KBM-7 (cell line): ENCODE measurements at places on chromosomes 13 and 19.
A peak's percentile ranks its signal among the peaks of the same experiment; 100 is the strongest.

GRCh38 chr13:71797517-71797916 lies 69.5 kb downstream of the DACH1 start:
- no peak for DNase-seq

GRCh38 chr19:41106177-41106576 lies 8.1 kb upstream of the CYP2F1 start:
- no peak for DNase-seq

- DNase-seq: no peak
Measured at GRCh38 chr19:44521370-44521769, 8.1 kb downstream of the CEACAM20 start.

- DNase-seq: no peak
Measured at GRCh38 chr13:40920826-40921225, 98.3 kb downstream of the ELF1 start.

GRCh38 chr19:40589591-40590429 lies 11.4 kb upstream of the LTBP4 start:
- no peak for DNase-seq

GRCh38 chr19:30231408-30232318 lies 140.5 kb upstream of the ZNF536 start:
- no peak for DNase-seq

DNA sequence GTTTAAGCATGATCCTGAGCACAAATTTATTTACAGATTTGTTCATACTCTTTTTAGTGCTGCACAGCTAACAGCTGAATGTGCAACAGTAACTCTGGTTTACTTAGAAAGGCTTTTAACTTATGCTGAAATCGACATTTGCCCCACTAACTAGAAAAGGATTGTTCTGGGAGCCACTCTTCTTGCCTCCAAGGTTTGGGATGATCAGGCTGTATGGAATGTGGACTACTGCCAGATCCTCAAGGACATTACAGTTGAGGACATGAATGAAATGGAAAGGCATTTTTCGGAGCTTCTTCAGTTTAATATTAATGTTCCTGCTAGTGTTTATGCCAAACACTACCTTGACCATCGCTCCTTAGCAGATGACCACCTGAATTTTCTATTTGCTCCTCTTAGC lies 16.0 kb downstream of the ZNF100 start:
- no peak for DNase-seq

GRCh38 chr19:55626350-55626749 lies 2.0 kb upstream of the ZNF784 start:
- DNase-seq: no peak

- no peak for DNase-seq
Measured at GRCh38 chr19:408902-409515, at the start of gene C2CD4C. TSS of gene C2CD4C (minus strand) at chr19:409147. CDS start at chr19:408361, 786 bp downstream.

DNA sequence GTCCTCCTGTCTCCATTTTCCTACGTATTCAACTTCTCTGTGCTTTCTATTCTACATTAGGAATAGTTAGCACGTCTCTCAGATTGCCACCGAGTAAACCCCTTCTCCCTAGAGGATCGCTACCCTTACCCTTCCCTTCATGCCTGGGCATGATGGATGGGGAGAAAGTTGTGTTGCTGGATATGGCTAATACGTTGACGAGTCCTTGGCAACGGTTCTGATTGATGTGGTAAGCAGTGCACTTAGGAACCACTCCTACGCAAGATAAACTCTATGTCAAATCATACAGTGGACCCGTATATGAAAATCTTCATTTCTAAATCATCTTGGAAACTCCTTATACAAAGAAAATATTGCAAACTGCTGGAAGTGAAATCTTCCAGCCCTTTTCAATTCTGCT lies 224.5 kb downstream of the EFNB2 start:
- no peak for DNase-seq

DNA sequence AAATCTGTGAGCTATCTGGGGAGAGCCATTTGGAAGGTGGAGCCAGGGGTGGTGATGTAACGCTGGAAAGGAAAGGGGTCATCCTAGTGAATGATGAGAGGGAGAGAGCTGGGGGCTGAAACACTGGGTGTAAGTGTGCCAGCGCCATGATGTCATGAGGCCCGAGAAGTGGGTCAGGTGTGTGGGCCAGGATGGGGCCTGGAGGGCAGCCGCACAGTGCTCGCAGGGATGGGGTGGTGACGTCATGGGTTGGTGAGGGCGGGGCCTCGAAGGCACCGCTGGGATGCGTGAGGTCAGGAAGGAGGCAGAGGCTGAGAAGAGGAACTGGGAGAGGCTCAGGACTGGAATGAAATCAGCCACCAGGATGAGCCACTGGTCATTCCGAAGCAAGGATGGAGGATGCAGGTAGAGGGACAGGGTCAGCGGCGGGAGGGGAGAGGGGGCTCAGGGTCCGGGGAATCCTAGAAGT lies 4.4 kb downstream of the CCDC61 start:
- DNase-seq: no peak

- DNase-seq: no peak
Measured at GRCh38 chr13:60617991-60618733, 221.1 kb downstream of the TDRD3 start.

GRCh38 chr13:41587490-41587889 lies 130.1 kb downstream of the RGCC start:
- DNase-seq: no peak

DNA sequence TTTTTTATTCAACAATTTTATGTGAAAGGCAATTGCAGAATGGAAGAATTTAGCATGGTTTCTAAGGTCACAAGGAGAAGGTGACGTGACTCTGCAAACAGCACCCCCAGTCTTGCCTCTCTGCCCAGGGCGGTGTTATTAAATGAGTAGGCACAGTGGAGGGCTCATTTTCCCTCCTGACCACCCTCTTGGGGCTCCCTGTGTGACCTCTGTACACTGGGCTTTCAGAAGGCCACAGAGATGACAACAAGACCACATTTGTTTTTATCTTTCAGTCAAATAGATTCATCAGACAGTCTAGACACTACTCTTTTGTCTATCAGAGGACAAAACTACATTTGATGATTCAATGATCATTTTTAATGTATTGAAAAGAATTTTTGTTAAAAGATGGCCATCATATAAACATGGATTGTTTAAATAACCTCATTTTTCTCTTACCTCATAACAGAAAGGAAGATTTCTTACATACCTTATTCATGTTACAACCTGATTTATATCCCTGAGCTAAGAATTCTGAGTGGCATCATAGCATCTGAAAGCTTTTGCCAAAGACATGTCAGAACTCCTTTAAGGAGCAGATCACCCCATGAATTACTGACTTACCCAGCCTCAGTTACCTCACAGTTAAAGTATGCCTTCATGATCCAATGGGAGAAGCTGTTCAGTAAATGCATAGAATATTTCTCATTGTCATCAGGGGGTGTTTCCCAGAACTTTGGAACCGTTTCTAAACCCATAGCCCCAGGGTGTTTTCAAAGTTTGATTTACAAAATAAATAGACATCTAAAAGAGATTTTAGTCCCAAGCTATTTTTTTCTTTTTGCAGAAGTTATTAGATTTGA lies 184.0 kb upstream of the RFC3 start:
- no peak for DNase-seq

- no peak for DNase-seq
Measured at GRCh38 chr19:42919757-42920079, 2.0 kb upstream of the PSG6 start.

DNA sequence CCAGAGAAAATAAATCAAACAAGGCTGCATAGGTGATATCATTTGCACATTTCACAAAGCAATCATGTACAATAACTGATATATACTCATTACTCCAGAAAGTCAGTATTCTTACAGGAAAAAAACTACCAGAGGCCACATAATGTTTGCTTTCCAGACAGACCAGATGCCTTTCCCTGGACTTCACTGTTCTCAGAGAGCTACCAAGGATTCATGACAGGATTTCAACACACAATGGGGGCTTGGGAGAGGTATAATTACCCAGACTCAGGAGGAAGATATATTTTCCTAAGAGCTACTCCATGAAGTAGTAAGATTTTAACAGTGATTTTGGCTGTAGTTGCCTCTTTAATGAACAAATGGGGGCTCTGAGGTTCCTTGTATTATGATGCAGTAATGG lies 110.0 kb downstream of the FOXO1 start:
- DNase-seq: no peak

DNA sequence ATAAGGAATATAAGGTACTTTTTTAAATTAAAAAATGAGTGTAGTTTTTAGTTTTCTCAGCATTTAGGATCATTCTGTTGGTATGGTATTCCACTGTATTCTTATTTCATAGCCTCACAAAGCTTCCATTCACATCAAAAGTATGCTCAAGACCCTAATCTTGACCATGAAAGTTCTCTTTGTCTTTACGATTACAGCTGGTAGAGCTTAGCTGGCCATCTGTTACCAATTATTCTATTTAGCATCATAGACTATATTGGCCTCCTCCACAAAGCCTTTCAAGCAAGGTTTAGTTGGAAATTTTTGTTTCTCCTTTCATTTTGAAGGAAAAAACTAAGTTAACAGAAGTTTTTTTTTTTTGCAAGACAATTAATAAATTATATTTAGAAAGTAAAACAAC lies 245.1 kb downstream of the KCTD12 start:
- DNase-seq: no peak

GRCh38 chr13:77470986-77471385 lies 64.5 kb upstream of the SCEL start:
- no peak for DNase-seq

GRCh38 chr13:104823071-104823470 lies 1712.4 kb downstream of the EFNB2 start:
- no peak for DNase-seq

DNA sequence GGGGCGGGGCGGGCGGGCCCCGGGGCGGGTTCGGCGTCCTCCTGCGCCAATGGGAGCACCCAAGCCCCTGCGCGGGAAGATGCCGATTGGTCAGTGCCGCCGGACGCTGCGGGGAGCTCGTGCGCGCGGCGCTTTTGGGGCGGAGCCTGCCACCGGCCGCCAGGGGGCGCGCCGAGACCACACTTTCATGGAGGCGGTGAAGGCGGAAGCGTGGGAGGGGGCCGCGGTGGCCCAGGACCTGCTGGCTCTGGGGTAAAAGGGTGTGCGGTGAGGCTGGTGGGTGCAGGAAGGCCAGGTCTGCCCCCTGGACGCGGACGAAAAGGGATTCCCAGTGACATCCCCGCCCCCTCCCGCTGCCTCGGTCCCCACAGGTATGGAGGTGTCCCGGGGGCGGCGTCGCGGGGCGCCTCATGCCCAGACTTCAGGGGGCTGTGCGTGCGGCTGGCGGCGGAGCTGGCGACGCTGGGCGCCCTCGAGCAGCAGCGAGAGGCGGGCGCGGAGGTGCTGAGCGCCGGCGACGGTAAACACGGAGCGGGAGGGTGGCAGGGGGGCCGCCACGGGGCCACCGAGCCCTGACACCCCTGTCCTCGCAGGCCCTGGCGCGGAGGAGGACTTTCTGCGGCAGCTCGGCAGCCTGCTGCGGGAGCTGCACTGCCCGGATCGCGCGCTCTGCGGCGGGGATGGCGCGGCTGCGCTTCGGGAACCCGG lies at the start of gene FAM98C:
Gene FAM98C (plus strand): TSS at position 127 of the 708 bp plus-strand sequence. CDS start 61 bp downstream, at position 188.
- peak; percentile 99 for DNase-seq

DNA sequence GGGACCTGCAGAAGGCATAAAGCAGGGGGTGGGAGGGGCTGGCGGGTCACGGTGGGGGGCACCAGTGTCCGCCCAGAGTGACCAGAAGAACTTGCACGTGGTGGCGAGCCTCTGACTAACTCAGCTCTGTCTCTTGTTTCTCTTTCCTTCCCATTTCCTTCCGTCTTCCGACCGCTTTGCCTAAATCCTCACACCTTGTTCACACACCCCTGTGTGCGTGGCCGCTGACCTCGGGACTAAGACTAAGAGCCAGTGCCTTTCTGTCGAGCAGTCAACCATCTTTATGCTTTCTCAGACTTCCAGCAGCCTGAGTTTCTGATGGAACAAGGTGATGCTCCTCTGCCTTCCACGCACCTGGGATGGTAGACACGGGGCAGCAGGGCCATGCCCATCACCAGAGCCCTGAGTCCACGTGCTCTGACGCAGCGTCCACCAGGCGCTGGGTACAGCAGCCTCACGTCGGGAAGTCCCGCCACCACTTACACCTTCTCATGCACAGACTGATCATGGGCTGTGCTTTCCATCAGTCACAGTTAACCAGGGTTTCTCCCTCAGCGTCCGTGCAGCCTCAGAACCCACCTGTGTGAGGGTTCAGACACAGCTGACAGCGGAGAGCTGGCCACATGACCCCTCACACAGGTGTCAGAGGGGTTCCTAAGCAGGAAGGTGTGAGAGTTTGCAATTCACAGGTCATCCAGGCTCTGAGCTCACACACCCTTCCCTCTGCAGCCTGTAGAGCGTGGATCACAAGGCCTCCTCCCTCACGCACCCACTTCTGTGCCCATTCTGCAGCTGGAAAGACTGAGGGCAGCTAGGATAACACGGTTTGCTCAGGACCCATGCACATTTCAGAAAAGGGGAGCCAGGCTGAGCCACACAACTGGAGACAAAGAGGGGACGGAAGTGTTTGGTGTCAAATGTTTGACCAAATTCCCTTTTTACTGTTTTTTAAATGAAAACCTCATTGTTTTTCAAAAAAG lies 90.7 kb upstream of the MCF2L start:
- DNase-seq: no peak

GRCh38 chr13:59690857-59691500 lies 472.7 kb downstream of the DIAPH3 start:
- DNase-seq: no peak

- DNase-seq: no peak
Measured at GRCh38 chr19:5679289-5680083, 830 bp downstream of the MICOS13 start.

- no peak for DNase-seq
Measured at GRCh38 chr19:56837492-56838023, 3.0 kb downstream of the PEG3 start.

DNA sequence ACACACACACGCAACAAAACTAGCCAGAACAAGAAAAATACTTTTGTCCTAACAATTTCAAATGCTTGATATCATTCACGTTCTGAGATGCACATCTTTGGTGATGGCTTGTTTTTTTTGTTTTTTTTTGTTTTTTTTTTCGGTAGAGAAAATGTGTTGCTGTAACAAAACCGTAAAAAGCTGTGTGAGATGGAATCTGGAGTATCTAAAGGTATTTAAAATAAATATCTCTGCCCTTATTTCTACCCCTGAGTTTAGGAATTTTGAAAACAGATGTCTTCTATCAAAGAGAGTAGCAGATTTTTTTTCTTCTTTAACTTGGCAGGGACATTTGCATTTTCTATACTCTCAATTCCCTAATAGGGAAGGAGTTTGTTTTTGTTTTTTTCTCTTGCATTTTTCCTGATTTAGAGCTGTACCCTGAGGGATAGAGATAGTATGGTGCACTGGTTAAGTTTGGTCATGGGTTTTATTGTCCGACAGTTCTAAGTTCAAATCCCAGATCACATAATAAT lies 446.6 kb downstream of the KLF5 start:
- no peak for DNase-seq

DNA sequence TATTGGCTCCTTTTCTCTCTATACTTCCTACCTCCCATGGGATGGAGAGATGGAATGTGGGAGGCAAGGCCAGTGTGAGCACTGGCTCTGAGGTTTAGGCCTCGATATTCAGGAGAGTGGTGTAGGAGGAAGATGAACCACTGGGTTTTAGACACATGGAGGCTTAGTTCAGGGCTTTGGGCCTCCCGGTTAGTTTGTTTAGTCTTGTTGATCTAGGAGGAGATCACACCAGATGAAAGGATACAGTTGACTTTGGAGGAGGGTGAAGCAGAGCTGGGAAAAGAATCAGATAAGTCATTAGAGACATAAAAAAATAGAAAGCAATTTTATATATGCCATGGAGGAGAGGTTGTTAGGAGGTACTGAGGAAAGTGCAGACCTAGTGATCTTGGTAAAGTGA lies 30.9 kb downstream of the RNASEH2B start:
- DNase-seq: no peak
